ENCODE measurements at places on chromosomes 3 and 15. TPM values are rescaled to one million over a fixed set of nuclear protein-coding genes. Genes with fewer than 3 reads are reported as not detected.

MASP1 gene
- polyA plus RNA-seq = 0.30 TPM

SNURF gene
- 4.6 TPM for polyA plus RNA-seq

ITIH4 gene
- 249 TPM for polyA plus RNA-seq

OR5H15 gene
- not detected for polyA plus RNA-seq

SPATA12 gene
- not detected for polyA plus RNA-seq

ALDH1A3 gene
- 9.0 TPM for polyA plus RNA-seq

TIPIN gene
- polyA plus RNA-seq = 2.8 TPM

TNIK gene
- polyA plus RNA-seq = 4.7 TPM

SH2D7 gene
- polyA plus RNA-seq = 0.19 TPM

TPRG1 gene
- polyA plus RNA-seq = 1.2 TPM

TUSC7 gene
- polyA plus RNA-seq = not detected

WDR93 gene
- polyA plus RNA-seq = 0.92 TPM

TGM5 gene
- polyA plus RNA-seq = not detected

DNA sequence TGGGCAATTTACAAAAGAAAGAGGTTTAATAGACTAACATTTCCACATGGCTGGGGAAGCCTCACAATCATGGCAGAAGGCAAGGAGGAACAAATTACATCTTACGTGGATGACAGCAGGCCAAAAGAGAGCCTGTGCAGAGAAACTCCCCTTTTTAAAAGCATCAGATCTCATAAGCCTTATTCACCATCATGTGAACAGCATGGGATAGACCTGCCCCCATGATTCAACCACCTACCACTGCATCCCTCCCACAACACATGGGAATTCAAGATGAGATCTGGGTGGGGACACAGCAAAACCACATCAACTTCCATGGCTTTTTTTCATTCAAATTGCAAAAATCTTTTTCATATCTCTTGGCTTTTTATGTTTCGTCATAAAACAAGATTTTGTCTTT, 67.6 kb upstream of the GADL1 start:
- DNase-seq = no peak

- DNase-seq = no peak
Observed at GRCh38 chr3:37899101-37899707, 37.5 kb downstream of the CTDSPL start.

- no peak for DNase-seq
Observed at GRCh38 chr15:73686781-73687256, 2.6 kb downstream of the CD276 start.

DNA sequence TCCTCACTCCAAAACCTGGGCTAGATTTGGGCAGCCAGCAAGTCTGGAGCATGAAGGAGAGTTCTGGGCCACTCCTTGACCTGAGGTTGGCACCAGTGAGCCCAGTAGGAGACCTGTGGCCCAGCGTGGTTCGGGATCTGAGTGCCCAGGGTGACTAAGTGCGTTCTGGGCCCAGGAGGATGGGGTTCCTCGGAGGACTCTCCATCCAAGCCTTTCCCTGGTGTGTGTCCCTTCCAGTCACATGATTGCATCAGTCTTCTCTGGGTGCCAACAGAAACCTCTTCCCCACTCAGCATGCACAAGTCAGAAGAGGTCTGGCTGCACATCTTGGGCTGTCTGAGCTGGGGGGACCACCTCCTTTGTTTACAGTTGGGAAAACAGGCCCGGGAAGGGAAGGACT, 14.9 kb downstream of the TMEM43 start:
- no peak for DNase-seq

DNA sequence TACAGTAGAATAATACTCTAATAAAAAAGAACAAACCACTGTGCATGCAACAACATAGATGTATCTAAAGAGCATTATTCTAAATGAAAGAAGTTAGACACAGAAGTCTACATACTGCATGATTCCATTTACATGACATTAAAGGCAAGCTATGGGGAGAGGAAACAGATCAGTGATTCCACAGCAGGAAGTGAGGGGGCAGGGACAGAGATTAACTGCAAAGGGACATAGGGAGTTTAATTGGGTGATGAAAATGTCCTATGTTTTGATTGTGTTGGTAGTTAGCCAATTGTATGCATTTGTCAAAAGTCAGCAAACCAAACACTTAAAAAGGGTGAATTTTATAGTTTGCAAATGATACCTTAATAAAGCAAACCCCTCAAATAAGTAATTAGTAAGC, 13.8 kb downstream of the CRYGS start:
- no peak for DNase-seq

DNA sequence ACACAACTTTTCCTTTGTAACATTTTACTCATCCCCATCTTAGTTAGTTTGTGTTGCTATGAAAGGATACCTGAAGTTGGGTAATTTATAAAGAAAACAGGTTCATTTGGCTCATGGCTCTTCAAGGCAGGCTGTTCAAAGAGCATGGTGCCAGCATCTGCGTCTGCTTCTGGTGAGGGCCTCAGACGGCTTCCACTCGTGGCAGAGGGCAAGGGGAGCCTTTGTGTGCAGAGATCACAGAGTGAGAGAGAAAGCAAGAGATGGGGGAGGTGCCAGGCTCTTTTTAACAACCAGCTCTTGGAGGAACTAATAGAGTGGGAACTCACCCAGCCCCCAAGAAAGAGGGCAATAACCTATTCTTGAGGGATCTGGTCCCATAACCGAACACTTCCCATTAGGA, 23.1 kb downstream of the PLA2G4F start:
- DNase-seq = no peak

DNA sequence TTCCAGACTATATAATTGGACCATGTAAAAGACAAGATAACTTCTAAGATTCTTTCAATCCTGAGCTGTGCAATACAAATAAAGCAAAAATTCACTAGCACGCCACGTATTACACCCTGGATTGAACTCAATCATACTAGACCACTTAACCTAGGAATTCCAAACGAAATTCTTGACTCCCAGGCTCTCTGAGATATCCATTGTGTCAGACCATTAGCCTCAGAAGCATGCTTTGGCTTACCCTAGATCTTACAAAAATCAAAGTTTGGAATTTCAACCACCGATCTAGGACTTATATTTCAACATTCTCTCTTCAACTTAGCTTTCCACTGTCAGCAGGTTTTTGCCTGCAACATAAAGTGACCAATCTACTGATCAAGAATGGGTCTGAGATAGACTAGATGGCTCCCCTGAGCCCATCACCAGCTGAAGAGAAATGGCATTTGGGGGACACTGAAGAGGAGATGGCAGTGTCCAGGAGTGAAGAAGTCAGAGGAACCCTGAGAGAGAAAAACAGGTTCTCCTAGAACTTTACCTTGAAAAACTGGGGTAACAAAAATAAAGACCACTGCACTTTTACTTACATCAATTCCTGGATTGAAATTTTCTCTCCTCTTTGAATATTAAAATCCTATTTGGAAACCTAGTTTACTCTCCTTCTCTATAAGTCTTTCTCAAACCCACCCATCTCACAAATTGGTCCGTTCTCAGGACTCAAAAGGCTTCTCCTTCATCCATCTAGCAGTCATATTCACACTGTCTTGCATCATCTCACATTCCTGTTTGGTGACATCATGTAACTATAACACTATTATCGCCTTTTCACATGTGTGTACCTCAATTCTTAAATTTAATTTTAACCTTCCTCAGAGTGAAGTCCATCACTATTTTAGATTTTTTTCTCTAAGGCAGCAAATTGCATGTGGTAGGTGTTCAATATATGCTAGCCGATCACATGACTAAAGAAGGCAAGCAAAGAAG, 18.5 kb downstream of the CPNE4 start:
- DNase-seq = no peak

- DNase-seq = no peak
Observed at GRCh38 chr3:157099326-157100095, 60.4 kb downstream of the CCNL1 start.

- DNase-seq = no peak
Observed at GRCh38 chr3:39122813-39123212, 15.3 kb downstream of the TTC21A start.

DNA sequence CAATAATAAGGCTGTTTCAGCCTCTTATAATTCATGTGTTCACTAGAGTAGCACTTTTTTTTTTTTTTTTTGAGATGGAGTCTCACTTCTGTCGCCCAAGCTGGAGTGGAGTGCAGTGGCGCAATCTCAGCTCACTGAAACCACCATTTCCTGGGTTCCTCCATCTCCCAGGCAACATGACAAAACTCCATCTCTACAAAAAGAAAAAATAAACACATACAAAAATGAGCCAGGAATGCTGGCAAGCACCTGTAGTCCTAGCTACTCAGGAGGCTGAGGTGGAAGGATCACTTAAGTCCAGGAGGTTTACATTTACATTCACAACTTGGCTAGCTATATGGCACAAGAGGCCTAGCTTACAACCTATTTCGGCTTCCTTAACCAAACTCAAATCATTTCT, 6.8 kb downstream of the USP4 start:
- DNase-seq = no peak

GRCh38 chr3:127751163-127751621, 71.1 kb downstream of the MGLL start:
- DNase-seq = no peak

- peak; percentile 78 for DNase-seq
Observed at GRCh38 chr15:85707519-85708338, 87.0 kb downstream of the KLHL25 start.

DNA sequence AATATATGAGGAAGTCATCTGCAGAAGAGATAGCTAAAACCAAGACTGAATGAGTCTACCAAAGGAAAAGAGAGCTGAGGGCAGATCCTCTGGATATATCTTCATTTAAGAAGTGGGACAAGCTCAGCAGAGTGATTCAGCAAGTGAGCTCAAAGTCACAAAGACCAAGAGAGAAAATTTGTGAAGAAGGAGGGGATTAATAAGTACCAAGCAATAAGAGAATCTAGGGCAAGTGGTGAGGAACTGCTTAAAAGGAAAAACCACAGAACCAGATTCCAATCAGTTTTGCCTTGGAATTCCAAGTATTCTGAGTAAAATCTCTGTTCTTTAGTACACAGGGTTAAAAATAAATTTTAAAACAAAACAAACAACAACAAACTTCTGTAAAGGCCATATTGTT, 3.6 kb downstream of the EHHADH start:
- no peak for DNase-seq

DNA sequence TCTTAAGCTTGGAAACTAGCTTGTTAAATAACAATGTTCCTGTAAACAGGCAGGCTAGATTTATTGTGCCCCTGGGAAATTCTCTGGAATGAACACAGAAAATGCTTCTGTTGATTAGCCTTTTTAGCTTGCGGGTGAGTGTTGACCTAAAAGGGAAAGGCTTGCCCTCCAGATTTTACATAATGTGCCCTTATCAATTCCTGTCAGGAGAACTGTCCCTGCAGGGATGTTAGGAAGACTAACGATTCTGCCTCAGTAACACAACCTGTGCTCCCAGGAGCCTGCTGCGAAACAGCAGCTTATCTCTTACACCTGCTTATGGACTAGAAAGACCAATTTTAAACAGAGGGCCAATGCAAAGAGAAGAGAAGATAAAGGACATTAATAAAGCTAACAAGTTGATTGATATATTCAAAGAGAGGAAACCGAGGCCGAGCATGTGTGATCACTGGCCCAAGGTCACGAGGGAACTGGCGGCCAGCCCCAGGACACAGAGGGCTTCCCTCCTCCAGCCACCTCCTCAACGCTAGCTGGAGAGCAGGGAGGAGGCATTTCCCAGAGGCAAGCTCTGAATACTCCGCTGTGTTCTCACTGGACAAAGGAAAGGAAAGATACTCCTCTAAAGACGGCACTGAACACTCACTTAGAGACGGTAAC, 48.4 kb upstream of the TJP1 start:
- no peak for DNase-seq

- DNase-seq = no peak
Observed at GRCh38 chr3:122462406-122462805, 46.5 kb upstream of the WDR5B start.

DNA sequence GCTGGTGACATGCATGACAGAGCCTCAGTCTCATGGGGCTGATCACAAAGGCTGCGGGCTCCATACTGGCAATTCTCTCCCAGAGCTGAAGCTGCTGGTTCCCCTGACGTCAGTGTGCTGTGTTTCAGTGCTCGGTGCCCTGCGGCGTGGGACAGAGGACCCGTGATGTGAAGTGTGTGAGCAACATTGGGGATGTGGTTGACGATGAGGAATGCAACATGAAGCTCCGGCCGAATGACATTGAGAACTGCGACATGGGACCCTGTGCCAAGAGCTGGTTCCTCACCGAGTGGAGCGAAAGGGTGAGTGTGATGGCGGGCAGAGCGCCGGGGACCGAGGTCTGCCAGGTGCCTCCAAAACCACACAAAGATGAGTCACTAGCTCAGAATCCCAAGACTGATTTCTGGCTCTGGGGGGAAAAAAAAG, 62.0 kb upstream of the NR2E3 start:
- DNase-seq = no peak

GRCh38 chr3:53039376-53039752, 6.5 kb downstream of the SFMBT1 start:
- DNase-seq = no peak
